ENCODE measurements at places on chromosomes 5 and 9.

GRCh38 chr9:92663951-92664350 lies 6.0 kb downstream of the IPPK start:
- no peak for DNase-seq

- DNase-seq = no peak
Observed at GRCh38 chr5:167814828-167815227, 476.6 kb upstream of the WWC1 start.

DNA sequence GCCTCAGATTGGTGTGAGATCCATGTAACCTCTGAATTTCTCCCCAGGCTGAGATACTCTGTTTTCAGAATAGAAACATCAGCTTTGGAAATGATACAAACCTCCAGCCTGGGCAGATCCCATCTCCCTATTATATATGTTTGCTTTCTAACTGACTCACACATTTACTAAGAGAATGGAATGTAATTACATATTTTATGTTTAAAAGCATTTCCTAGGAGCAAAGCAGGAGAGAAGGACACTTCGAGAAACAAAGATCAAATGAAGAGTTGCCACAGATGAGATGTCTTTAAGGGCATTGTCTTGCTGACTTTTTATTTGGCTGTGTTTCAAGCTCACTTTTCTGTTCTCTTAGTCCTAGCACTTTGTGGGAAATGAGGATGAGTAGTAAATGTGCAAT lies 96.3 kb downstream of the CDH18 start:
- no peak for DNase-seq

- no peak for DNase-seq
Observed at GRCh38 chr5:15711892-15712291, 211.9 kb downstream of the FBXL7 start.

GRCh38 chr5:42640835-42641234 lies 115.8 kb upstream of the CCDC152 start:
- no peak for DNase-seq

GRCh38 chr5:125148706-125149105 lies 402.3 kb upstream of the ZNF608 start:
- no peak for DNase-seq

DNA sequence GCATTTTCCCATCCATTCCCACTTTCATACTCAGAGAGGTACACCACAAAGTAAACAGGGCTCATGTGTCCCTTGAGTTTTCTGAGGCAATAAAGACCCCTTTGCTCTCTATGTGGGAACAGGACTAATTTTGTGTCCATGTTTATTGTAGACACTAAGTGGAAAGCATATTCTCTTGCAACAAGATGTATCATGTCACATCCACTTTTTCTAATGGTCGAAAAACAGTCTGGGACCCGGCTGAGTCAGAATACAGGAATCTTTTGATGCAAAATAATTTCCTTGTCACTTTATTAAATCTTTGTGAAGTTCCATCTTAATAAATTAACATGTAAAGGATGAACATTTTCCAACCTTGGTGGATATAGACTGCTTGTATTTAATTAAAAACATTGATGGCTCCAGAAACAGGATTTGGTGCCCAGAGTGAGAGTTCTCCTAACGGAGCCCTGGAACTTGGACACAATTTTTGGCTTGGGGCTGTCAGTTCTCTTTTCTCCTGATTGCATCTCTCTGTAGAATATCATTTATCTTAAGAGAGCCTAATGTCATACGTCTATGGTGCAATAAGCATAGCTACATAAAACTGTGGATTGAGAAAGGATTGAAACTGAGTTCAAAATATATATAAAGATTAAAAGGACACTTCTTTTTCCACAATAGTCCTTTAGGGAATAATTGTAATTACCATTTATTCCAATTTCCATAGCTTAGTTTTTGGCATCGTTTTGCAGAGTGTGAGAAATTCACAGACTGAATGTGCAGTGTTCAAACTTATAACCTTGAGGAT lies 1116.7 kb upstream of the SEMA6A start:
- no peak for DNase-seq

DNA sequence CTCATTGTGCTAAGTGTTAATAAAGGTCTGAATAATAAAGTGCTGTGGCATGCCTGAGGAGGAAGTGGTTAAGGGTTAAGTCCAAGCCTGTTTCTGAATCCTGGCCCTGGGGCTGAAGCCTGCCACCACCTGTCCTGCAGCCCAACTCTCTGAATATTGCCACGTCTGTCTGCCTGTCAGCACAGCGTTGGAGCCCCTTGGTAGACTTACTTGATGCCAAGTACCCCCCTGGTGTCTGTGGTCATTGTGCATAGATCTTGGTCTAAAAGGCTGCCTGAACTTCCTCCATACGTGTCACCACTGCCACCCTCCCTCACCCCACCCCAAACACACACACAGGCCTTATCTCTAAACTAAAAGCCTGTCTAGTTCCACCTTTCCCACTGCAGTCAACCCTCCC lies 35.4 kb upstream of the SLC2A8 start:
- no peak for DNase-seq

GRCh38 chr5:79831381-79832309 lies 142.0 kb downstream of the CMYA5 start:
- DNase-seq = no peak

- DNase-seq = no peak
Observed at GRCh38 chr5:19565466-19565865, 422.5 kb downstream of the CDH18 start.

- DNase-seq = no peak
Observed at GRCh38 chr5:180563994-180564393, 27.3 kb downstream of the SCGB3A1 start.

DNA sequence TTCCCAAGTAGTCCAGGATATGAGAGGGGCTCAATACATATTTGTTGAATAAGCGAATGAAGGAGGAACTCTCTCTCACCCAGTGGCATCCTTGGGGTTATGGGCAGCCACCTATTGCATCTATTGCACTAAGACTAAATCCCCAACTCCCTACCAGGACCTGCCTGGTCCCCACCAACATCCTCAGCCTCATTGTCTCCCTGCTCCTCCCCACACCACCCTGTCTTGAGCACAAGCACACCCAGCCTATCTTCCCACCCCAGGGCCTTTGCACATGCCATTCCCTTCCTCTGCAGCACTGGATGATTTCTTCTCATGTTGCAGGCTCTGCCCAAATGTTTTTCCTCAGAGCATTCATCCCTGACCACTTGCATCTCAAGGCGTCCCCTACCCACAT lies 133.8 kb downstream of the BARX1 start:
- DNase-seq = no peak

DNA sequence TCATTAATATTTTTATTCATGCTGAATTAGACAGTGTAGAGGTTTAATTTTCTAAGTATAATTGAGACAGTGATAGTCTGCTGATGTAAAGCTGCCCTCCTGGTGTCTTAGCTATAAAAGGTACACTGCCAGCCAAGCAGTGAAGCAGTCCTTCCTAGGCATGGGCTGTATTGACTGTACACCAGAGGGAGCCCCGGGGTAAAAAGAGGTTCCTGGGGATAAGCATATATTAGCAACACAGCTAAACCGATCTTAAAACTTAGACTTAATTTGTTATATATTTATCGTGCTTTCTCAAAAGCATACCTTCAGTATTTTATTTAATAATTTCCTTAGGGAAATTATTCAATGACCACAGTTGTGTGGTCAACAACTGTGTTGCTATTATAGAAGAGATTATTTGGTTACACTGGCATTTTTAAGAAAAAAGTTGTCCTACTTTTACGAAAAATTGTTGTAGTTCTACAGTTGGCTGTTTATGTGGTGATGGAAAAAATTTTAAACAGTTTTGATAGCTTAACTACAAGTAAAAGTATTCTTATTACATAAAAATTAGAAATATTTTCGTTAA lies 68.8 kb downstream of the ELL2 start:
- no peak for DNase-seq

- DNase-seq = no peak
Observed at GRCh38 chr5:167819406-167819805, 472.0 kb upstream of the WWC1 start.

DNA sequence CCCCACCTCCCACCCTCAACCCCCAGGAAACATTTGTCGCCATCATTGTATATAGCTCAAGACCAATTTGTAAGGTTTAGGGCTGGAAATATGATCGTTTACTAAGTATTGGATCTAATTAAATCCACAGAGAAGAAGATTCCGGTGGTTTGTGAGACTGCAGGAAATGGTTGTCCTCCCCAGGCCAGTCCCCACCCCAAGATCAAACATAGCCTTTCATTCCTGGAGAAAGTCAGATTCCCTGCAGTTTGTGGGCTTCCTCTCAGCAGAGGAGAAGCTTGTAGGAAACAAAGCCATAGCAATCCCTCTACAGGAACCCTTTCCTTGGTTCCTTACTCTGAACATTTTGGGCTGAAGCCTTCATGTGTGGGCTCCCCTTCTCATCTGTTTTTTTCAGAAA lies 79.2 kb upstream of the TBCA start:
- DNase-seq = no peak

DNA sequence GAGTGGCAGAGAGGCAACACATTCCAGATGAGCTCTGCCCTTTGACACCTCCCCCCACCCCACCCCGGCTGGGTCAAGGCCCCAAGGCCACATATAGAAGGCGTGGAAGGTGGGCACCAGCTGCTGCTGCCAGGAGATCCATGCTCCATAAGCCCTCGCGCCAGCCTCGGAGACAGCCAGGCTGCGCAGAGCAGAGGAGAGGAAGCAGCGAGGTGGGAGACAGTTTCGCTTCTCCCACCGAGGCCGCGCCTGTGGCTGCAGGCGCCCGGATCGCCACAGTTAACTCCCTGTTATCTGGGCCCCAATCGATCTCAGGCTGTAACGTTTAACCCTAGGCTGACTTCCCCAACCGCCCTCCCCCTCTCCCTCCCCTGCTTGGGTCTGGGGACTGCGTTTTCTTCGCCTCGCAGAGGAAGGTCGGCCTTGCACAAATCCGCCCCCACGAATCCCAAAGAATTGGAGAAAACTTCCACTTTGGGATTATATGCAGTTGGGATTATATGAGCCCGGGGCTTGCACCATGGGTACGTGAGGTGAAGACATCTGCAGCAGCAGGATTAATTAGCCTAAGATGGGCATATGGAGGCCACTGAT lies 1.1 kb upstream of the CXXC5 start:
- no peak for DNase-seq

- DNase-seq = no peak
Observed at GRCh38 chr9:16575142-16575985, 295.1 kb downstream of the BNC2 start.

- no peak for DNase-seq
Observed at GRCh38 chr5:154193283-154193682, 2.8 kb downstream of the GALNT10 start.

DNA sequence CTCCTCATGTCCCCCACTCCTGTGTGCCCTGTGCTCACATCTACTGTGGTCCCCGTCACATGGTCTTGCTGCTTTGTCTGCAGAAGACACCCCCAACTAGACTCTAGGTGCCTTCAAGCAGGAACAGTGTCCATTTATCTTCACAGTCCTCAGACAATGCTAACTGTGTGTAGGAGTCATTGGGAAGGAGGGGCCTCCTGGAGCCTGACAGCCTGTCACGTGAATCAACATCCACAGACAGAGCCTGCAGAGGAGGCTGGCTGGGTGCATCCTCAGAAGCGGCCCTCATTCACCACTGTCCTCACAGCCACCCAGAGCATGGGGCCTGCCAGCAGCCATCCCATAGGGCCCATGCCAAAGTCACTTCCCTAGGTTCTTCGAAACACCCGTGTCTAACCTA lies 98.7 kb downstream of the MED10 start:
- DNase-seq = no peak

GRCh38 chr9:133346021-133346785 lies 1.7 kb downstream of the MED22 start:
- no peak for DNase-seq

GRCh38 chr9:86036555-86036954 lies 62.8 kb downstream of the GOLM1 start:
- no peak for DNase-seq

DNA sequence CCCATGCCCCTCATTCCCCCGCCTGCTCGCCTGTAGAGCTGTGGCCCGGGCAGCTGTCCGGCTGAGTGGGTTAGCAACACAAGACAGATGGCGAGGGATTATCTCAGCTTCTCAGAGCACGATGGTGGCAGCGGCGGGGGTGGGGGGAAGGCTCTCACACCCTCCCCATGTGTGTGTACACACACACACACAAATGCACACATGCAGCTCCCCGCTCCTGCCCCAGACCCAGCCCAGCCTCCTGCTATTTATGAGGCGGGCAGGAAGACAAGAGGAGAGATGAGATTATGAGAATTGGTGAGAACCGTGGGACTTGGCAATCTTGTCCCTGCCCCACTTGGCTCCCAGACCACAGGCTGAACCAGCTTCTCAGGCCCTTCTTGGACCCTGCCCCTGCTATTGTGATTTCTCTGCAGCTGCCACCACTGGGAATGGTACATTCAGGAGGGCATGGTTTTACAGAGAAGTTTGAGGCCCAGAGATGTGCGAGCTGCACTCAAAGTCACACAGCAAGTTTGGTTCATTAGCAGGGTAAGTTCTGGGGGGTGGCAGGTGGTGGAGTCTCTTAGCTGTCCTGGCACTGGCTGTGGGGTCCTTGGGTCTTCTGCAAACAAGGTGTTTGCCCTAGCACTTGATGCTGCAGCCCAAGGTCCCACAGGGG lies 51.0 kb upstream of the PSD2 start:
- DNase-seq = no peak

DNA sequence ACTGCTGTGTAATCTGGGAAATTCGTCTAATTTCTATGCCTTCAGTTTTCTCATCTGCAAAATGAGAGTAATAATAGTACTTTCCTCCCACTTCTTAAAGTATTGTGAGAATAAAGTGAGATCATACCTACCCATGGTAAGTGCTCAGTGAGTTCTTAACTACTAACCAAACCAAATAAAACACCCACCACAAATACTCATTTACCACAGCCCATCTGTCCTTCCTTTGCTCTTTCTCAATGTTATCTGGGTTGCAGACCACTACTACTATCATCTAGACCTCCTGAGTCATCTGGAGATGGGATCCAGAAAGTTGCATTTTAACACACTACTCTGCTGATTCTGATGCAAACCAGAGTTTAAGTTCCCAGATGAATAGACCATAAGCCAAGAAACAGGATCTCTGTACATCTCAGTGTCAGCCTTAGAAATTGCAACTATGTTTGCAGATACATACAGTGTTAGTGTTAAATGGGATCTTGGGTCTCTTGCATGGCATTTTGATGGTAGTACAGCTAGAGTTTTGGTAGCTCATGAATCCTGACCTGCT lies 105.4 kb upstream of the ATP10B start:
- DNase-seq = no peak

DNA sequence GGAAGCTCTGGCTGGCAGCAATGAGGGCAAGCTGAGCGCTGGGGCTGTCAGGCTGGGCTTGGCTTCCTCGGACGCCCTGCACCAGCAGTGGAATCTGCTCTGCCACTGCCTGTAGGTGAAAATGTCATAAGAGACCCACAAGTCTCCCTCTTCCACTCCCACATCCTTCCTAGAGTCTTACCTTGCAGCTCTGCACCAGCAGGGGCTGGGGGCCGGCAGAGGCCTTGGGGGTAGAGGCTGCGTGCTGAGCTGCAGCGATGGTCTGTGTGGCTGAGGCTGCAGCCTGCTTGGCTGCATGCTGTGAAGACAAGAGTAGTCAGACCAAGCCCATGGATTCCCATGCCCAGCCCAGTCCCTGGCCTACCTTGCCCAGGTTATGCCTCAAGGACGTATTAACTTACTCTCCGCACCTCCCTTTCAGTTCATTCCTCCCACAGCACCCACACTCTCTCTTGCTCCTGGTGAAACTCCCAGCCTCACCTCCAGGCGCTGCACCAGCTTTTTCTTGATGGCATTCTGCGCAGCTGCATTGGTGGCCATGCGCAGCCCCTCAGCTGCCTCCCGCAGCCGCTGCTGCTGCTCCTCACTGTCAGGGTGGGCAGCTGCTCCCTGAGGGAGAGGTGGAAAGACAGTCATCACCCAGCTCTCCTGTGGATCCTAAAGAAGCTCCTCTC lies 17.3 kb downstream of the TLN1 start:
- DNase-seq = no peak

GRCh38 chr9:75962013-75962661 lies 71.7 kb downstream of the PCSK5 start:
- no peak for DNase-seq

GRCh38 chr5:146451411-146451810 lies 4.3 kb downstream of the TCERG1 start:
- DNase-seq = no peak

Measured in stimulated activated CD4-positive, alpha-beta T cell treated with anti-CD3 and anti-CD28 coated beads, TNF-alpha, amount 100 ng/mL, for 1 hour (primary cell).